8988T (cell line): ENCODE measurements at places on chromosomes 2 and 18.

DNA sequence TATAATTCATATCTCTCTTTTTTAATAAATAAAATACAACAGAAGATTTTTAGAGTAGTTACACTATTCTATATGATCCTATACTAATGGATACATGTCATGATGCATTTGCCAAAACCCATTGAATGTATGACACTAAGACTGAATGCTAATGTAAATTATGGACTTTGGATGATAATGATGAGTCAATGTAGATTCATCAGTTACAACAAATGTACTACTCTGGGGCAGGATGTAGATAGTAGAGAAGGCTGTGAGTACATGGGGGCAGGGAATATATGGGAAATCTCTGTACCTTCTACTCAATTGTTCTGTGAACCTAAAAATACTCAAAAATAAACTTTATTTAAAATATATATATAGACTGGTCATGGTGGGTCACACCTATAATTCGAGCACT is 45.6 kb upstream of the NEDD4L start:
- DNase-seq, result no peak

DNA sequence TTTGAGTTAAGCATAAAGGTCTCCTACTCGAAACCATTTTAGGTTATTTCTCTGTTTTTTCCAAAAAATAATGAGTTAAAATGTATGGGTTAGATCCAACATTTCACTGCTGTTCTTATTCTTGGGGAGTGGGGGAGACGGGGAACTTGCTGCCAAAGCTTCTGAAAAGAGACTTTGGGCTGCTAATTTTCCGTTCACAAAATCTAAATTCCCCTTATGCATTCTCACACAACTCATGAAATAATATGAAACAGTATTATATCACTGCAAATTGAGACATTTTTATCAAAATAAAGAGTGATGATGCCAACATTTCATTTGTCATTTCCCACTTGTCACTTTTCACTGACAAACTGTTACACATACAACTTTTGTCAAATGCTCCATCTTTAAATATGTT is 7.8 kb downstream of the SATB2 start:
- DNase-seq, result no peak

GRCh38 chr18:45137087-45137419 is 456.4 kb downstream of the SETBP1 start:
- DNase-seq, result no peak

GRCh38 chr2:161745866-161746614 is 121.8 kb downstream of the SLC4A10 start:
- no peak for DNase-seq

DNA sequence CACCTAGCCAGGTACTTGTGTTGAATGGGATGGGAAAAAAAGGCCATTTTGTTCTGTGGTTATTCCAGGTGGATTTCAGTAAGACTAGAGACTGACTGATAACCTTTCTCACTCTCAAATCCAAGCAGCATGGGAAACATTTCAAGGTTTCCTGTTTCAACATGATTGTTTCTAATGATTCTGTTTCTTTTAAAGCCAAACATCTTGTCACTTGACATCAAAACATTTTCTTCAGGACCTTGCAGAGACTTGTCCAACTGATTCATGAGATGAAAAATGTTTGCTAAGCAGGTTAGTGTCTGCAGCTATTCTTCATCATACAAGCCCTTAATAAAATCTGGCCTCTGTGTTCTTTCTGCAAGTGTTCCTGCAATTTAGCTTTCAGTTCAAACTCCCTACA is 456.5 kb upstream of the CWC22 start:
- no peak for DNase-seq

- no peak for DNase-seq
These were observed 34.8 kb downstream of the HAT1 start for GRCh38 chr2:171957061-171957460.

DNA sequence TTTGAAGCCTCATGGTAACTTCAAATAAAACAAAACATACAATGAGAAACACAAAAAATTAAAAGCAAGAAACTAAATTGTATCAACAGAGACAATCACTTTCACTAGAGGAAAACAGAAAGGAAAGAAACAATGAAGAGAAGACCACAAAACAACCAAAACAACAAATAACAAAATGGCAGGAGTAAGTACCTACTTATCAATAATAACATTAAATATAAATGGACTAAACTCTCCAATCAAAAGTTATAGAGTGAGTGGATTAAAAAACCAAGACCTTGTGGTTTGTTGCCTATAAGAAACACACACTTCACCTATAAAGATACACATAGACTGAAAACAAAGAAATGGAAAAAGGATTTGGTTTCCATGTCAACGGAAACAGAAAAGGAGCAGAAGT is 830.1 kb upstream of the TMEFF2 start:
- DNase-seq, result no peak

GRCh38 chr18:13566941-13567746 is 159.2 kb downstream of the FAM210A start:
- DNase-seq, result no peak

- no peak for DNase-seq
These were observed 1028.4 kb upstream of the PIK3C3 start for GRCh38 chr18:40926679-40927078.

GRCh38 chr2:47620770-47621437 is 162.0 kb upstream of the MSH6 start:
- DNase-seq, result no peak

GRCh38 chr2:66899109-66899508 is 464.2 kb downstream of the MEIS1 start:
- no peak for DNase-seq

DNA sequence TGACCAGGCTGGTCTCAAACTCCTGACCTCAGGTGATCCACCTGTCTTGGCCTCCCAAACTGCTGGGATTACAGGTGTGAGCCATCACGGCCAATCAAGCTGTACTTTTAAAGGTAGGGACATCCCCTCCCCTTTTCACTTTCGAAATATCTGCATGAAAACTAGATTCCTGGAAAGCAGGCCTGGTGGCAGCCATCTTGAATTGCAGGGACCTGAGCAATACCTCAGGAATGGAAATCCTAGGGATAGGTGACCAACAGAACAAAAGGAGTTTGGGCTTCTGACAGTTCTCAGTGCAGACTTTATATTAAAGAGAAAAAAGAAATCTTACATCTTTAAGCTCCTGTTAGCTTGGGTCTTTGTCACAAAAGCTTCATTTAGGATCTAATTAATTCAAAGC is 62.6 kb downstream of the KLF7 start:
- no peak for DNase-seq

- DNase-seq, result no peak
These were observed 94.0 kb downstream of the BIRC6 start for GRCh38 chr2:32450851-32451250.

DNA sequence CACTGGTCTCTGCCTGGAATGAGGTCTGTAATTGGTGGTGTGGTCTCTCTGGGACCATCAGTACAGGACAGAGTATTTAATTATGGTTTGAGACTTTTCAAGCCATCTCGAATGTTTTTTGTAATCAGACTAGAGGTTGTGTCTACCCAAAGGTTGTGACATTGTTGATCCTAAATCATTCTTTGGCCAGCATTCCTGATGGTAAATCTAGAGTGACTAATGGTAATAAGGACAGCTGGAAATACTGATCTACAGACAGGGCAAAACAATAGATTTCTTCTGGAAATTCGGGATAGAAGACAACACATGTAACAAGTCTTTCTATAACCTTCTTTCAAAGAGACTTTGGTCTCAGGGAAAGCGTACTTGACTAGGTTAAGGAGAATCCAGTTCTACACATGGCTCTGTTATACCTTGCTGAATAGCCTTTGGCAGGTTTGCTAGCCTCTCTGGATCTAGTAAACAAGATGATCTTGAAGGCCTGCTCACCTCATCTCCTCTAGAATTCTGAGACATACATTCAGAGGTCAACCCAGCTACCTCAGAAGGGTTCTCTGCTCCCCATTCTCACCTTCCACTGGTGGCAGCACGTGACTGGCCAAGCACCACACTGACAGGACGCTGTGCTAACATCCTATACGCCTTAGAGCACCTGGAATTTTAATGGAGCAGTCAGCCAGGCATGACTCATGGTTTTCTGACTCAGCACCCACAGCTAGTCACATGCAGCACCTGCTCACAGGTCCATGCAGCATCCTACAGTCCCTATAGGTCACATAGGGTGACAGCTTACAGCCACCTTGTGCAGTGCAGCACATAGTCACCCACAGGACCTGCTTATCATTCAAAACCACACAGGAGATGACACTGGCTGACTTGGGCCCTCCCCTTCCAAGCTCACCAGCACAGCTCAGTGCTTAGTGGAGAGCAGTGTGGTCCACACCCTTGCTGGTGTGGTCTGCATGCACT is 12.2 kb downstream of the PLB1 start:
- DNase-seq, result no peak

- DNase-seq, result no peak
These were observed 26.8 kb downstream of the RUFY4 start for GRCh38 chr2:218095853-218096252.

DNA sequence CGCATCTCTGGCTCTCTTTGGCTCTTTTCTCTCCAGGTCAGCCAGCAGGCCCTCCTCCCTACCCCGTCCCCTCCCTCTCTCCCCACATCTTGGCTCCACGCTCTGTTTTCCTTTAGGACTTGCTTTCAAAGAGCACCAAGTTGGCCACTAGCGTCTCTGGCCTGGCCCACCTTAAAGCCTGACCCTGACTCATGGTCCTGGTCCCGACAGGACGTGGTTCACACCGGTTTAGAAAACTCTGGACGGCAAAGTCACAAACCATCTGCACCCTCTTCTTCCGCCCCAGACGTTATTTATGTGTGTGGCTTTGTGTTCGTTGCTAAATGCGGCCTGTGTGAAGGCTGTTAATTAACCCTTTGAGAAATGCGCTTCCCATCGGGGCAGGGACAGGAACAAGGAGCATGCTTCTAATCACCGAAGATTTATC is 169.0 kb upstream of the HAAO start:
- DNase-seq, result no peak

GRCh38 chr18:5395860-5396448 is 100.4 kb upstream of the ZBTB14 start:
- no peak for DNase-seq

GRCh38 chr2:98551316-98551715 is 57.0 kb downstream of the COA5 start:
- no peak for DNase-seq

DNA sequence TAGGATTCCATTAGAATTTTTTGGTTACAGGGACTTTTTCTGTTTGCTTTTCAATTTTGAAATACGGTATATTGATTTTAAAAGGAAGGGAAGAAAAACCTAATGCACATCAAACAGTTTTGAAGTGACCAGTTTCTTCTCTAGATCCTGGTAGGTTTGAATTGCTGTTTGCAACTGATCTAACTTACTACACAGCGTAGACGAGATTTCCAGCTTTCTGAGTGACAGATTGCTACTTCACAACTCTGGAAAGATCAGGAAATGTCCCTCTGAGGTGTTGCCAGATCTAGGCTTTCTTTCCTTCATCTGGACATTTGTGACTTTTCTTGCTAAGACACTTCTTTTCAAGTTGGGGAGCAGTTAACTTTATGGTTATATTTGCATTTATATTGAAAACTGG is 112.2 kb downstream of the DIS3L2 start:
- no peak for DNase-seq

DNA sequence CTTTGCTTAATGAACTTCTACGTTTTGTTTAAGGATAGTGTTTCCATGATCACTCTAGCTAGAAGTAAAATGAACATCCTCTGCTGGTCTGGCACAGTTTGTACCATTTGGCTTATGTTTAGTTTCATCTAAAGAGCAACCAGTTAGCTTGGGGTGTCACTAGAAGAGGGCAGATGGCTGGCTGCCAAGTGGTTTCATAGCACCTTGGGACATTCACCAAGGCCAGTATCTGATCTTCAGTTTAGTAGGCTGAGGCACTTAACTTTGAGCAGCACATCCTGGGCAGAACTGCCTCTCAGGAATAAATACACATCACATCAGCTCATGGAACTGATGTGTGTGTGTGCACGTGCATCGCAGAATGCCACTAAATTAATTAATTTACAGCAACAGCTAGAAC is 68.4 kb downstream of the NXPH2 start:
- DNase-seq, result no peak

- DNase-seq, result no peak
These were observed 85.7 kb upstream of the RBBP8 start for GRCh38 chr18:22847392-22847791.

DNA sequence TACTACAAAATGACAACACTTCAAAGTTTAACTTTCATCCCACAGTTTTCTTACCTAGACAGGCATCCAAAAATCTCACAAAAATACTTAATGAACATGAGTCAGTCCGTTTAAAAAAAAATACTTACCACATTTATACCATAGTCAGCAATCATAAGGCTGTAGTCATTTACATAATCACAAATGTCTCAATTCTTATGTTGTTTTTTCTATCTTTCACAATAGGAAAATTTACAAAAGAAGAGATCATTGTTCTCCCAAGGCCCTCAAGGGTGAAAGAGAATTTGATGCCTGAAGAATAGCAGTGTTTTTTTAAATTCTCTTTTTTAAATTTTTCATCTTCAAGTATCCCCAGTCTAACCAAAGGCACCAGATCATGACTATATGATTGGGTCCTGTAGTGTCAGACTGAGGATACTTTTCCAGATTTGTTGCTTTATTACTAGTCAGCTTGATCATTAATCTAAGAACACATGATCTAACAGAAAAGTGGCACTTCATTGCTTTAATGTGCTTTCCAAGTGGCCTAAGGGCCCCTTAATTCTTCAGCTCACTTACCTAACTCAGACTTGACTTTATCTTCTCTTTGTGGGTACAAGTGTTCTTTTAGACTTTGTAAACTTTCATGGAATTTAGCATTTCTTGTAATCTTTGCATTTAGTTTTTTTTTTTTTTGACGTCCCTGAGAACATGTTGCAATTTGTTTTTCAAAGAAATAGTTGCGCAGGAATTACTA is 4.7 kb downstream of the SCYGR5 start:
- no peak for DNase-seq
